ENCODE measurements at places on chromosomes 13 and 19. TPM values are rescaled to one million over a fixed set of nuclear protein-coding genes. Genes with fewer than 3 reads are reported as not detected.

DNA sequence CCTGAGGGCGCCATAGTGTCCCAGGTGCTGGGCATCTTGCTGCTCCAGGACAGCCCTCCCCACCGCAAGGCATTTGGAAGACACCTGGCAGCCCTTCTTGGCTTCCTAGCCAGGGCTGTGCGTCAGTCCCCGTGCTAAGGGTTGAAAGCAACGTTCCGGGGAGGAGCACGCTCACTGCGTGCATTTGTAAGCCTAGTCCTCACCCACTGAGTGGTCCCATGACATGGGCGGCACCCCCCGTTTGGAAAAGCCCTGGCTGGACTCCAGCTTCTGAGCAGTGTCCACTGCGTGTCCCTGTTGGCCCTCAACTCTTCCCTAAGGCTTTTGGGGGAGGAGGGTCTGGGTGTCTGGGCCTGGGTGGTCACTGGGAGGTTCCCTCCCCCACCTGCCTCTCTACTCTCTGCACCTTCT, 76.3 kb upstream of the GPR183 start:
- H3K27ac ChIP-seq = no peak overlapping the region
- no peak overlapping the region for H3K4me3 ChIP-seq
- H3K4me1 ChIP-seq = no peaks in the 10 kb centered on the region
- H3K27me3 ChIP-seq = no peaks in the 10 kb centered on the region
- no peak for DNase-seq

The SIGLEC5 gene
- not detected for polyA plus RNA-seq

DNA sequence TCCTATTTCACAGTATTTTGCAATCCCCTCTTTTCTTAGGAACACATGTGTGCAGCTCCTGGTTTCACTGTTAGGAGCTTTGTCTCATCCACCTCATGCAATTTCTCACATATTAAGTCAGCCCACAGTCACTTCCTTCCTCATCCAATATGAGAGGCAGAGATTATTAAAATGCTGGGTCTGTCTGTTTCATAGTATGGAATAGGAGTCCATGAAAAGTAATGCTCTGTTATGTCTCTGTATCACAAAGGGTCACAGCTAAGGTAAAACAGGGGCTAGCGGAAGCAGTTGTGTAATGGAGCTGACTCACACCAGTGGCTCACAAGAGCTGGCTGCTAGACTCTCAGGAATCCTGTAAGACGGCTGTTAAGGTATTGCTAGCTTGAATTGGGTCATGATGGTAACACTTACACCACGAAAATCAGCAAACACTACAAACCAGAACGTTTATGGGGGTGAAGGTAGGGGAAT, 216.5 kb downstream of the EFNB2 start:
- H3K27me3 ChIP-seq = no peaks in the 10 kb centered on the region
- no peak overlapping the region for H3K27ac ChIP-seq
- no peak overlapping the region for H3K4me3 ChIP-seq
- no peaks in the 10 kb centered on the region for H3K4me1 ChIP-seq
- DNase-seq = no peak

DNA sequence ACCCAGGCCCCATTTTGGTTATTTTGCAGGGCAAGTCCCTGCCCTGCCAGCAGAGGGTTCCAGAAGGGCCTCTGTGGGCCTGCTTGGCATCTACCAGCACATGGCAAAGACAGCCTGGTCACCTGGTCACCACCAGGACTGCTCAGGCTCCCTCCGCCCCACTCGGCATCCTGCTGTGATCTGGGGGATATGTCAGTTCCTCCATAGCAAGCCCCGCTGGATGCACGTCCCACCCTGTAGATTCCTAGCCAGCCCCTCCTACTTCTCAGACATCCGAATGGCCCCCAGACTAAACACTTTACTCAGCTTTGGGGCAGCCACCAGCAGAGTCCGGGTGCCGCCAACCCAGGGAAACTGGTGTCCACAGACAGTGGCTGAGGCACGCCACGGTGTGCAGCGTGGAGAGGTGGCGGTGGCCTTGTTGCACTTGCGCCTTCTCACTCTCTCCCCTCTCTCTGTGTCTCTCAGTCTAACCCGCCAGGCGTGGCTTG, 31.8 kb upstream of the USE1 start:
- H3K4me3 ChIP-seq = no peak overlapping the region
- DNase-seq = no peak
- H3K27ac ChIP-seq = no peak overlapping the region
- H3K4me1 ChIP-seq = no peaks in the 10 kb centered on the region
- no peaks in the 10 kb centered on the region for H3K27me3 ChIP-seq
- H3K36me3 ChIP-seq = peaks cover 15% of the 10 kb centered on the region

The TRPC4 gene
- 1.2 TPM for polyA plus RNA-seq
